Suppressor macrophage treated with lipopolysaccharide for 1 hour (primary cell): ENCODE measurements at places on chromosomes 1 and 21.
A peak's percentile ranks its signal among the peaks of the same experiment; 100 is the strongest.

GRCh38 chr1:27527223-27527889 is 37.4 kb upstream of the WASF2 start:
- no peak for DNase-seq

DNA sequence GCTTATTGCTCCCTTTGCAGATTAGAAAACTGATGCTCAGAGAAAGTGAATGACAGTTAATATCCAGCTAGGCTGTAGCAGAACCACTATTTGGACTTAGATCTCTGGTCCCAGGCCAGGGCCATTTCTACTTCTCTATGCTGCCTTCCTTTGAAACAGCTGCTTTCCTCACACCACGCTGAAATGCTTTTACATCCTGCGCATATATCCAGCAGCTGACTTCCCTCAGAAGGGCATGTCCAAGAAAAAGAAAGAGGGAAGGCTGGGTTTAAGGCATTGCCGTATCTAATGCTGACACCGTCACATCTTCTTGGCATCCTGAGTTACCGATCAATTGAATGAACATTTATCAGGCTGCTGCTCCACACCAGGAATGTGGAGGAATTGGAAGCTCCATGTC is 122.4 kb downstream of the UBE2U start:
- no peak for DNase-seq

GRCh38 chr1:94401206-94401605 is 17.0 kb upstream of the ABCD3 start:
- no peak for DNase-seq

GRCh38 chr1:192566657-192567056 is 8.9 kb upstream of the RGS1 start:
- DNase-seq, result peak; percentile 69

DNA sequence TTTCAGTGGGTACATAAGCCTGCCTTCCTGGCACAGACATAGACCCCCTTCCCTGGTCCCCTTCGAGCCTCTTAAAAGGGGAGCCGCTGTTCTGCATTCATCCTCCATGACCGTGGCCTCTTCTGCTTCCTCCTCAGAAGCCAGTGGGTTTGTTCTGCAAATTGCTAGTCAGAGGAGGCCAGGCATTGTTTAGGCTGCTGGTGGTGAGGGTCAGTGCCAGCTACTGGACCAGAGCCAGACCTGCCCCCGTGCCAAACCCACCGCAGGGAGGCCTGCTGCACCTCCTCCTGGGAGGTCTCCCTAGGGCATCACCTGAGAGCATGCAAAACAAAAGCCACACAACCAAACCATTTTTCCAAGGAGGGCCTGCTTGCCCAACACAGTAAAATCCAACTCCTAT is 178.4 kb downstream of the MIS18A start:
- DNase-seq, result no peak

- DNase-seq, result no peak
Observed at GRCh38 chr1:3750741-3751140, 1.5 kb upstream of the CCDC27 start.

GRCh38 chr1:4972761-4973320 is 318.4 kb downstream of the AJAP1 start:
- no peak for DNase-seq

- no peak for DNase-seq
Observed at GRCh38 chr1:206714331-206715058, 29.8 kb downstream of the MAPKAPK2 start.

DNA sequence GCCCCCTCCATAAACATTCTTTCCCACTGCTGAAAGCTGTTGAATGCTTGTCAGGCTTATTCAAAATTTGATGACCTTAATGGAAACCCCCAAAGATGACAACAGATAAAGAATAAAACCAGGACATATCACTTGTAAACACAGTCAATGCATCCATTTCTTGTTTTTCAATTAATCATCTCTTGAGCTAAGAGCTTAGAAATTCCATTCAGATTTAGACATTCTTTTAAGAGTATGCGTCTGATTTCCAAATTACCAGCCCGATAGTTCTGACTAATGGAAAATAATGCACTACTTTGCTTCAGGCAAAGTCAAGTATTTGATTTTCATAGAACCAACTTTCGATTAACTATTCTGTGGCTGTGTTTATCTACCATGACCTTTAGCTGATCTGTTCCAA is 100.6 kb upstream of the RUNX1 start:
- DNase-seq, result peak; percentile 14

GRCh38 chr1:168875831-168876230 is 146.8 kb upstream of the DPT start:
- no peak for DNase-seq

DNA sequence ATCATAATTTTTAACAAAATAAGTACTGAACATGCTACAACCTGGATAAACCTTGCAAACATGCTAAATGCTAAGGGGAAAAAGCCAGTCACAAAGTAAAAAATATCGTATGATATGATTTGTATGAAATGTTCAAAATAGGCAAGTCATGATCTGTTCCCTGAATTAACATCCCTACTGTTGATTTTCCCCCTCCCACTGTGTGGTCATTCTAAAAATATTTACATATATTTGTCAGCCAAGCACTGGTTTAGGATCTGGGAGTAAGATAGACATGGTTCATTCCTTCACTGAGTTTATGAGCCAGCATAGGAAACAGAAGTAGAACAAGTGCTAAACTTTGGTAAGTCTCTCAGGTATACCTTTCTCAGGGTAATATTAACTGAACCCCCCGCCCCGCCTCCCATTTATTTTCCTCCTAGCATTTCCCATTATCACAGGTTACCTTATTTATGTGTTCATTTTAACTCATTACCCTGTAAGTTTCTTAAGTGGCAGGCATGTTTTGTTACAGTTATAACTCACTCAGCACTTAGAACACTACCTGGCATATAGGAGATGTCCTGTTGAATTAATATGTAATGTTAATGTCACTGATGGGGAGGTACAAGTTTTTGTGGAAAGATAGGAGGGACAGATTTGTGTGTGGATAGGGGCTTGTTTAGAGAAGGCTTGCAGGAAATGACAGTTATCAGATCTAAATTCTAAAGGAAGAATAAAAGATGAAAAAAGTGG is 12.3 kb downstream of the UQCRH start:
- no peak for DNase-seq

DNA sequence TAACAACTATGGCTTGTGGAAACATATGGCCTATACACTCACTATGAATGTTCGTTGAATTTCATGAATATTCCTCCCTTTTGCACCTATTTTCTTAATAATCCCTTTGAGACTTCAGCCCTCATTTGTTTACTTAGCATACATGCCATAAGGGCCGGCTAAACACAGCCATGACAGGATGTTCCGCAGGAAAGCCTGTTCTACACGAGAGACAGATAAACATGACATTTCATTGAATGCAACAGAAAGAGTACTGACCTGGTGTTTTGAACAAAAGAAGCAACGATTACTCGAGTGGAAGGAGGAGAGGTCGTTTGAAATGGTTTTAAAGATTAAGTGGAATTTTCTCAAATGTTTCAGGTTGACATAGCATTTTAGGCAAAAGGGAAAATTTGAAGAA is 459.5 kb upstream of the CXADR start:
- DNase-seq, result no peak

DNA sequence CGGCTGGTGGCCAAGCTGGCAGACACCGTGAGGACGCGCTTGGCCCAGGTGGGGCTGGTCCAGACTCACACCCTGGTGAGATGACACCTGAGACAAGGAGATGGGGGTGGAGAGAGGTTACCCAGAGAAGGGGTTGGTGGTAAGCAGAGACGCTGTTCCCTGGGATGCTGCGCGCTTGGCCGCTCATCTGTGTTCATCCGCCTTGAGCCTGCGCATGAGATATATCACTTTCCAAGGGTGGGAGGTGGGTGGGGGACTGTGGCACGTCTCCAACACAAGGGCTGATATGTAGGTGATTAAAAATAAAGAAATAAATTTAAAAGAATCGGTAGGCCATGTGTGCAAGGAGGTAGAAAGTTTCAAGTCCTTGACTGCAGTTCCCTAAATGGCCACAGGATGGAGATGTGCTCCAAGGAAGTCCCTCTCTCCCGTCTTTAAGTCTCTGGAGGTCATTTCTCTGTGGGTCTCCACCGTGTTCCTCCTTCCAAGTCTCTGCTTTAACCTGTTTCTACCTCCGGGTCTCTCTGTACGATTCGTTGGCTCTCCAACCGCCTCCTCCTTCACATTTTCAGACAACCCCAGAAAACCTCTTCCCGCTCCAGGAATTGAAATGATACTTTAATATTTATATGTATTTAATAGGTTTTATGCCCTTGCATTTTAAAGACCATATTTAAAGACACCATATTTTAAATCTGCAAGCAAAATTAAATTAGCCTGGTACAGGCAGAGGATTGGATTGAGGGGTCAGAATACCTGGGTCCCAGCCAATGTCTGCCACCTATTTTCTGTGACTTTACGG is 4.5 kb downstream of the TTC24 start:
- DNase-seq, result peak; percentile 89

- DNase-seq, result no peak
Observed at GRCh38 chr1:66778969-66779368, 22.1 kb downstream of the INSL5 start.
